Stimulated activated CD4-positive, alpha-beta T cell treated with anti-CD3 and anti-CD28 coated beads, TNF-alpha, amount 100 ng/mL, for 4 hours (primary cell): ENCODE measurements at places on chromosomes 6 and 20.

DNA sequence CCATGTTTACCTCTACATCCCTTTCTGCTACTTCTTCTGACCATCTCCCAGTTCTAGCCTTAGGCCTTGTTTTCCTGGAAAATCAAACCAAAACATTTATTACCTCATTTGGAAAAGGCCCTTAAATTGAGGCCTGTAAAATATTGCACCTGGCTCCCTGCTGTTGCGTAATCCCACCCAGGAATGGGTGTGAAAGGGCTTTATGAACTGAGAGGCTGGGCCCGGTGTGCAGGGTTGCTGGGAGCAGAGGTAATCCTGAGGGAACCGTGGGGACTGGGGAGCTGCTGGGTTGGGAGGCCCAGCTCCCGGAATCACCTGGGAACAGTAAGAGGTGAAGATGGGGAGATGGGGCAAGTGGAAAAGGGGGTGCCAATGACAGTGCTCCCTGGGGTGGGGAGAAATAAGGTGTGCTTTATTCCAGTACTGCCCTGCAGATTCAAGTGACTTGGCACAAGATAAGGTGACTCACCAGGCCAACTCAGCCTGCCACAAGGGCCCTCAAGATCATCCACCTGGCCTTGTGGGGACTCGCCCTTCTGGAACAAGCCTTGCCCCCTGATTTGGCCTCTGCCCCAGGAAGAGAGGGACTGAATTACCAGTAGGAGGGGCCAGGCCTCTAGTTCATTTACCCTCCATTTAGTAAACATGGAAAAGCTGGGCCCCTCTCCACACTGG is 44.2 kb downstream of the KCNK5 start:
- DNase-seq: no peak

DNA sequence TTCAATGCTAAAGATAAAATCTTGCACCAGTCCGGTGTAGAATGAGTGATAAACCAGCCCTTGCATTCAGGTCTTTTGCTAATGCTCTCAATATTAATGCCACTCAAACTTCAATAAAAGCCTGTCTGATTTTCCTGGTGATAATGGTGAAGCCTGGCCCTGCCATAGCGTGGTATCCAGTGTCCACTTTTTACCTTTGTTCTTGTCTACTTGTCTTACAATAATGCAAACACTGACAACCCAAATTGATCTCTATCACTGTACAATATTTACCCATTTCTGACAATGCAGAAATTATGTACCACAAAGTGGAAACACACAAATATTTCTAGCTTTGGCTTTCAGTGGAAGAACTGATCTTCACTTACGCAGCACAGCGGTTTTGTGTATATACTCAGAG is 189.1 kb downstream of the ZDHHC14 start:
- no peak for DNase-seq

DNA sequence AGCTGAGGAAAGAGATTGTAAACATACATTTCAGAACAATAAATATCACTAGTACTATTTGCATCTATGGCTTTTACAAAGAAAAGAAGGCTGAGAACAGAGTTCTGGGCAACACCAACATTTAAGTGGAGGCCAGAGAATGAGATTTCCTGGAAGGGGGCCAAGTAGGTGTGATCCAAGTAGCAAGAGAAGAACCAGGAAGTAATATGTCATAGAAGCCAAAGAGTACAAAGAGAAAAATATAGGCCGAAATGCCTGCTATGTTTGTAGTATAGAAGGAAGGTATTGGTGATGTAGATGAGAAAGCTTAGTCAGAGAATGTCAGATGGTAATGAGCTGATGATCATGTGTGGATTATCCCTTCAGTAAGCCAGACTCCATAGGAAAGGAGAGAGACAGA is 94.5 kb downstream of the PERP start:
- DNase-seq: no peak

- DNase-seq: no peak
Observed at GRCh38 chr6:128638817-128639216, 118.4 kb upstream of the PTPRK start.

DNA sequence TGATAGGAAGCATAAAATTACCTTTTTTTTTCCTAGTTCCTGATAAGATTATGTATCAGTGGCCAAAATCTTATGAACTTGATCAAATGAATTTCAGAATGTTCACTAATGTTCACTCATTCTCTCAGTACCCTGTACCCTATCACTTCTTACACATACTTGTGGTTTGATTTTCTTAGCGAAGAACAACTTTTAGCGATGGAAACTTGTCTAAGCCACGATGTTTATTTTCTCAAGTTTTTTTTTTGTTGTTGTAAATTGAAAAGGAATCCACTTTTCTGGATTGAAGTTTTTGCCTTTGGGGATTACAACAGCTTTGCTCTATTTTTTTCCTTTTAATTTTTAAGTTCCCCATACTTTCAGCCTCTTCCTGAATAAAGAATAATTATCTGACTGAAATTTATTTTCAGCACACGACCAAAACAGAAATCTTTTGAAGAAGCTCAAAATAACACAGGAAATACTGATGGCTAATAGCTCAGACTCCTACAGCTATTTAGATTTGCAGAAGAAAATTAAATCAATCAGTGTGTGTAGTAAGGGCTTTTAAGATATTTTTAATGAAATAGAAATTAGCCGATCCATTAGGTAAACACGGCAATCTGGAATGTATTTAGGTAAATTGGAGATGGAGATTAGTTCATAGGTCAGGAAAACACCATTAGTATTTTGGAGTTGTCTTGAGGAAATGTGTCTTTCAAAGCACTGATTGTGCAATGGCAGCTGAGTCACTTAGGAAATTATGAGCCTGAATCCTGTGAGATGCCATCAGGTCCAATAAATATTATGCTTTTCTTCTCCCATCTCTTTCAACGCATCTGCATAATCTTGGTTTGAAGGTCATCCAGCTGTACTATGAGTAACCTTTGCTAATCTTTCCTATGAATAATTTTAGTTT is 217.5 kb downstream of the GJA1 start:
- no peak for DNase-seq

GRCh38 chr20:1964659-1965405 is 29.0 kb downstream of the PDYN start:
- no peak for DNase-seq

DNA sequence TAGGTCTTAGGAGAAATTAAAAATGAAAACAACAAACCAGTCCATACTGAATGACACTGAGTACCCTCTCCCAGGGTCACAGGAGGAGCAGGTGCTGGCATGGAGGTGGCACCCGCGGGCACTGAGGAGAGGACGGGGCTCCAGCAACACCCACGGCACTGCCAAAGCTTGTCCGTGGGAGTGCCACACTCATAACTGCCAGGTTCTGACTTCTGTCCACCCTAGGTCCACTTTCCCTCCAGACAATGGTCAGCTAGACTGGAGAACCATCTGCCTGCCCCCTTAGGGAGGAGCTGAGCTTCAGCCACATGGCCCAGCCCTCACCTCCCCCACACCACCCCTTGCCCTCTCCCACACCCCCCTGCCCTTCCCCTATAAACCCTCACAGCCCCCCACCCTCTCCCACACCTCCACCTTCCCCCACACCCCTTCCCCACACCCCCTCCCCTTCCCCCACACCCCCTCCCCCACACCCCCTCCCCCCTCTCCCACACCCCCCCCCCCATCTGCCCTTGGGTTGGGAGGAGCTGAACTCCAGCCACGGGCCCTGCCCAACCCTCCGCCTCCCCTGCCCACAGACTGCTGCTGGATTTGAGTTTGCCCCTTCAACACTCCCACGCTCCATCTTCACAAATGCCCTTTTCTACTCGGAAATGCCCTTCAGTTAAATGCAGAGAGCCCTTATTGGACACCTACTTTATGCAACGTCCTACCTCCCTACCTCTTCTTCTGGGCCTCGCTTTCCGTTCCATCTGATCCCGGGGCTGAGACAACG is 129.6 kb downstream of the TAF4 start:
- DNase-seq: no peak

GRCh38 chr6:38508894-38509293 is 130.8 kb downstream of the BTBD9 start:
- DNase-seq: no peak

- DNase-seq: no peak
Observed at GRCh38 chr20:39954621-39955020, 734.4 kb downstream of the MAFB start.

- DNase-seq: no peak
Observed at GRCh38 chr6:20409427-20409971, 7.8 kb downstream of the E2F3 start.

DNA sequence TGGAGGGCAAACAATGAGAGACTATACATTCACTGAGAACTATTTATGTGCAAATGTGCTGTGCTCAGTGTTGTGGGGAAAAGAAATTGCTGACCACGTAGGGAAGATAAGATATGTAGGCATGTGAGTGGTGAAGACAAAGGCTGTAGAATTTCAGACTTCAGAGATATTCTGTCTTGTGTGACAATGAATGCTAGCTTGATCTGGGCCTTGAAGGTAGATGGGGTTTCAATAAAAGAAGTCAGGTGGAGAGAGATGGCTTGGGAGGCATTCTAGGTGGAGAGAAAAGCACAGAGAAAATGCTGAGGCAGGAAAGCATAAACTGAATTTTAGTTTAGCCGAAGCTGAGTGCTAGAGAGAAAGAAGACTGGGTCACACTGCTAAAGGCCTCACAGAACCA is 56.8 kb upstream of the EEF1A1 start:
- no peak for DNase-seq

- no peak for DNase-seq
Observed at GRCh38 chr20:19482726-19483125, 270.3 kb downstream of the SLC24A3 start.

GRCh38 chr6:138593124-138593877 is 94.0 kb upstream of the NHSL1 start:
- no peak for DNase-seq
